Large intestine (tissue), 12 donors: ENCODE measurements at places on chromosomes 1 and 21. TPM values are rescaled to one million over a fixed set of nuclear protein-coding genes. Genes with fewer than 3 reads are reported as not detected.

Gene SERINC2
- polyA plus RNA-seq: 65.3 TPM

DNA sequence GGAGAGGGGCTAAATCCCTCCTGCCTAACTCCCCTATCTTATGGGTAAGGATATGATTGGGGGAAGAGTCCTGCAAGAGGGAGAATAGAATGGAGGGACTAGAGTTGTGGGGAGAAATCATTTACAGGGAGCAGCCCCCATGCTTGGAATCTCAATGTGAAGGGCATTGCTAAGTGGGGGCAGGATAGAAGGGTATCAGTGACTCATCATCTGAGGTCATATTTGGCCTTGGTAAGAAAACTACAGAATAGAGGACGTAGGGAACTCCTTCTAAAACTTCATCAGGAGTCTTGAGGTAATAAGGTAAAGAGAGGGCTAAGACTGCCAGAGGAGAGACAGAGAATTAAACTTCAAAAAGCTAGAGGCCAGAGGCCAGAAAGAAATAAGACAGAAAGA, 487 bp downstream of the HJV start:
- no peak for DNase-seq

Gene AKT3
- 14.0 TPM for polyA plus RNA-seq

DNA sequence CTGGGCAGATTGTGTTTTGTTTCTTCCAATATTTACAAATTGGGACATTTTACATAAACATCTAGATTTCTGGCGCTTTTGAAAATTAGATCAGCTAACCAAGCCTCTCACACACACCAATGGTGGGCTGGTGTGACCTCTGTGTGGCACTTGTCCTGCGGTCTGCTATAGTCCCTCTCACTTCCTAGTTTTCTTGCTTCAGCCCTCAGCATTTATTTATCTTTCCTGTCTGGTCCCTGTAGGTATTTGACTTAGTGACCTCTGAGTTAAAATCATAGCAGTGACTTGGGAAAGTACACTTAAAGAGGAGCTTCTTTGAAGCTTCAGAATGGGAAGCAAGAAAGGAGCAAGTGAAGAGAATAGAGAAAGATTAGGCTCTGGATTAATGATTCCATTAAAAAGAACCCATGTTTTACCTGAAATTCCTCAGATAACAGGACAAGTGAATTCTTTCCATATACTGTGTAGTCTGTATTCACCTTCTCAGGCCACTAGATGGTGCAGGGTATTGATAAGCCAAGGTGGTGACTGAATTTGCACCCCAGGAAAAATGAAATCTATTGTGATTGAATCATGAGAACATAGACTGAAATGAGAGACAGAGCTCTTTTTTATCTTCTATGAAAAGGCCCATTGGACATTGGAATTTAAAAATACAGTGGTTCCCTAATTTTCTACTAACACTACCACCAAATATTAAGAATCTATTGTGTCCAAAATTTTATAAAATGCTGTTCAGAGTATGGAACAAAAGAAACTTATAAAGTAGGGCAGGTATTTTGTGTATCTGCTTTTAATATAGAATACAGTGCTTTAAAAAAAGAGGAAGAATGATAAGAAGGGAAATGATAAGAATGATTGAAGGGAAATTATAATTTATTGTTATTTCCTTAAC, 7.1 kb upstream of the DIPK1A start:
- no peak for DNase-seq

Gene LIN28A
- polyA plus RNA-seq: 0.03 TPM

DNA sequence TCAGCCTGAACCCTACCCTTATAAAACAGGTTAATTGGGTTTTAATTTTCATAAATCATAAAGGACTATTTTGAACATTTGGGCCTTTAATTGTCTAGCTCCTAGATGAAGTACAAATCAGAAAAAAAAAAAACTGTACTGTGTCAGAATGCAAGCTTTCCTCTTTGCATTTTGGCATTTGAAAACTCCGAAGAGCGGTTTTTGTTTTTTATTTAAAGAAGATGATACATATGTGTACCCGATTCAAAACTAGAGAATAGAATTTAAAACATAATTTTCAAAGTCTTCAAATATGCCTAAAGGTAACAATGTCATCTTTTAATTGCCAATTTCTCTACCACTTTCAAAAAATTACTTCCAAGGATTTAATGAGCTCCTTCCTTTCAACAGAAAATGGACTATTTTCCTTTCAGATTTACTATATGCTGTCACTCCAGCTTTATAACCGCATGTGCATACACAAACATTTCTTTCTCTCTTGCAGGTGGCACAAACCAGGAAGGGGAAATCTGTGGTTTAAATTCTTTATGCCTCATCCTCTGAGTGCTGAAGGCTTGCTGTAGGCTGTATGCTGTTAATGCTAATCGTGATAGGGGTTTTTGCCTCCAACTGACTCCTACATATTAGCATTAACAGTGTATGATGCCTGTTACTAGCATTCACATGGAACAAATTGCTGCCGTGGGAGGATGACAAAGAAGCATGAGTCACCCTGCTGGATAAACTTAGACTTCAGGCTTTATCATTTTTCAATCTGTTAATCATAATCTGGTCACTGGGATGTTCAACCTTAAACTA, 33.7 kb downstream of the MRPL39 start:
- no peak for DNase-seq
